RWPE2 (cell line): ENCODE measurements at places on chromosomes 16 and 17.

- peaks cover 13% of the 10 kb centered on the region for H3K27me3 ChIP-seq
- H3K27ac ChIP-seq = peak overlapping the region; percentile 26
- no peaks in the 10 kb centered on the region for H3K36me3 ChIP-seq
- H3K4me1 ChIP-seq = peaks cover 9% of the 10 kb centered on the region
- no peak for DNase-seq
Measured at GRCh38 chr17:1267471-1267943, 2.7 kb upstream of the BHLHA9 start.

- peak overlapping the region; percentile 88 for H3K27ac ChIP-seq
- no peak for DNase-seq
- no peaks in the 10 kb centered on the region for H3K27me3 ChIP-seq
- H3K36me3 ChIP-seq = peaks cover 9% of the 10 kb centered on the region; the same call in 1 of the 2 replicates
- peaks cover 58% of the 10 kb centered on the region for H3K4me1 ChIP-seq
- H3K4me3 ChIP-seq = no peak overlapping the region
Measured at GRCh38 chr17:76578376-76578775, 7.3 kb downstream of the ST6GALNAC2 start.

DNA sequence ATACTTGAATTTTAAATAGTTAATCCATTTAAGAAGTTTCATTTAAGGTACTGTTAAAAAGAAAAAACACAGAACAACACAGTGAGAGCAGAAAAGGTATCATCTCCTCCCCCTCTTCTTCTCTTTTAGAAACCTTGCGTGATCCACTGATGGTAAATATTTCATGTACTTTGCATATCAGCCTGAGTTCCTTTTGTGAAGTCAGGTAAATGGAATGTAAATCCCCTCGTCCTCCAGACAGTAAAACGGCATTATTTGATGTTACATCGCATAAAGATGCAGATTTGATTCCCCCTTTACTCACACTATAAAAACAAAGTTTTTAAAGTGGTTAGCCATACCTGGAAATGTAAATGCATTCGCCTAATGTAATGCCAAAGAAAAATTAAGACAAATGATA, 234.4 kb downstream of the WWOX start:
- H3K27ac ChIP-seq = no peak overlapping the region
- H3K4me3 ChIP-seq = no peak overlapping the region
- DNase-seq = no peak
- H3K36me3 ChIP-seq = no peaks in the 10 kb centered on the region
- no peaks in the 10 kb centered on the region for H3K27me3 ChIP-seq

- H3K4me3 ChIP-seq = no peak overlapping the region
- no peak overlapping the region for H3K27ac ChIP-seq
- DNase-seq = no peak
- no peaks in the 10 kb centered on the region for H3K27me3 ChIP-seq
Measured at GRCh38 chr17:78154903-78155811, 9.0 kb downstream of the C17orf99 start.

- peaks cover 91% of the 10 kb centered on the region for H3K36me3 ChIP-seq
- no peak overlapping the region for H3K27ac ChIP-seq
- no peaks in the 10 kb centered on the region for H3K27me3 ChIP-seq
- DNase-seq = no peak
Measured at GRCh38 chr17:78824240-78824639, 16.4 kb downstream of the USP36 start.

- H3K4me1 ChIP-seq = no peaks in the 10 kb centered on the region
- no peak overlapping the region for H3K4me3 ChIP-seq
- H3K27me3 ChIP-seq = no peaks in the 10 kb centered on the region
- DNase-seq = no peak
- no peaks in the 10 kb centered on the region for H3K36me3 ChIP-seq
- no peak overlapping the region for H3K27ac ChIP-seq
Measured at GRCh38 chr17:14398766-14399165, 97.9 kb downstream of the HS3ST3B1 start.

DNA sequence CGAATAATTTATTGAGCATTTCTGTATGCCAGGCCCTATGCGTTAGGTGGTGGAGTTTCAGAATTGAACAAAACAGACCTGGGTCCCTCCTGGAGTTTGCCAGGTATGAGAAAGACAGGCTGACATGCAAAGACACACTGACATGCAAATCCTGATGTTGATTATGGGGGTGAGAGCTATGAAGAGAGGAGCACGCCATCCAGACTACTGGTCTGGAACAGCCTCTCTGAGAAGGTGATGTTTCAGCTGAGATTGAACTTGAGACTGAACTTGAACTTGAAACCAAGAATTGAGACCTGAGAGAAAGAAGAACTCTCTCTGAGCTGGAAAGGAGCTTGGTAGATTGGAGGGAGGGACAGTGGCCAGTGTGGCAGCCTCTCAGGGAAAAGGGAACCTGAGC, 14.2 kb upstream of the CACNG4 start:
- H3K27ac ChIP-seq = peak overlapping the region; percentile 99
- no peak overlapping the region for H3K4me3 ChIP-seq
- no peaks in the 10 kb centered on the region for H3K27me3 ChIP-seq
- no peaks in the 10 kb centered on the region for H3K36me3 ChIP-seq

GRCh38 chr17:18950944-18951905, 740 bp upstream of the SLC5A10 start:
- no peak for DNase-seq
- H3K27me3 ChIP-seq = no peaks in the 10 kb centered on the region
- H3K36me3 ChIP-seq = no peaks in the 10 kb centered on the region
- no peak overlapping the region for H3K27ac ChIP-seq

DNA sequence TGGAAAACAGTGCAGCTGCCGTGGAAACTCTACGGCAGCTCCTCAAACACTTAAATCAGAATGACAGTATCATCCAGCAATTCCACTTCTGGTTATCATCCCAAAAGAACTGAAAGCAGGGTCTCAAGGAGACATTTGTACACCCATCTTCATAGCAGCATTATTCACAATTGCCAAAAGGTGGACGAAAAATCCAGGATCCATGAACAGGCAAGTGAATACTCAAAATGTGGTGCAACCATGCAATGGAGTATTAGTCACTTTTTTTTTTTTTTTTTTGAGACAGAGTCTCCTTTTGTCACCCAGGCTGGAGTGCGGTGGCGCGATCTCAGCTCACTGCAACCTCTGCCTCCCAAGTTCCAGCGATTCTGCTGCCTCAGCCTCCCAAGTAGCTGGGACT, 10.6 kb upstream of the AATK start:
- no peak overlapping the region for H3K4me3 ChIP-seq
- H3K36me3 ChIP-seq = no peaks in the 10 kb centered on the region
- no peak for DNase-seq
- H3K27me3 ChIP-seq = no peaks in the 10 kb centered on the region
